Thoracic aorta (tissue), 2 donors: ENCODE measurements at places on chromosomes 11 and 22.

DNA sequence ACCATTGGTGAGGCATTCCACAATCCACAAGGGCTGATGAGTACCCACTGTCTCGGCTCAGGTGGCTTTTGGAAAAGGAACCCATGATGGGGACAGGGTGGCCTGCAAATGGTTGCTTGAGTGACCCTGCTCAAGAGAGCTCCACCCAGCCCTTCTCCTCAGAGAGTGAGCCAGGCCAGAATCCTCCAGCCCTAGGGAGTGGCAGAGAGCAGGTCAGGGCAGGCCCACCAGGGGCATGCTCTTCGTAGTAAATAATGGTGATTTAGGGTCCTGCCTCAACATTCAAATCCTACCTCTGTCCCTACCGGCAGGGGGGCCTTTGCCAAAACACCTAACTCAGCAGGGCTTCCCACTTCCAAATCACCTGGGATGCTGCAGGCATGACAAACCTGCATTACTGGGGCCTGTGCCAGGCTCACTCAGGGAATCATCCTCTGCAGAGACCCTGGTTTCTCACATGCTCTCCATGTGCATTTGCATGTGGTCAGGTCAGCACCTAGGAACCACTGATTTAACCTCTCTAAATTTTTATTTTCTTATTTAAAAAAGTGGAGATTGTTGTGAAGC lies 17.3 kb upstream of the TP53I11 start:
- DNase-seq, result no peak

DNA sequence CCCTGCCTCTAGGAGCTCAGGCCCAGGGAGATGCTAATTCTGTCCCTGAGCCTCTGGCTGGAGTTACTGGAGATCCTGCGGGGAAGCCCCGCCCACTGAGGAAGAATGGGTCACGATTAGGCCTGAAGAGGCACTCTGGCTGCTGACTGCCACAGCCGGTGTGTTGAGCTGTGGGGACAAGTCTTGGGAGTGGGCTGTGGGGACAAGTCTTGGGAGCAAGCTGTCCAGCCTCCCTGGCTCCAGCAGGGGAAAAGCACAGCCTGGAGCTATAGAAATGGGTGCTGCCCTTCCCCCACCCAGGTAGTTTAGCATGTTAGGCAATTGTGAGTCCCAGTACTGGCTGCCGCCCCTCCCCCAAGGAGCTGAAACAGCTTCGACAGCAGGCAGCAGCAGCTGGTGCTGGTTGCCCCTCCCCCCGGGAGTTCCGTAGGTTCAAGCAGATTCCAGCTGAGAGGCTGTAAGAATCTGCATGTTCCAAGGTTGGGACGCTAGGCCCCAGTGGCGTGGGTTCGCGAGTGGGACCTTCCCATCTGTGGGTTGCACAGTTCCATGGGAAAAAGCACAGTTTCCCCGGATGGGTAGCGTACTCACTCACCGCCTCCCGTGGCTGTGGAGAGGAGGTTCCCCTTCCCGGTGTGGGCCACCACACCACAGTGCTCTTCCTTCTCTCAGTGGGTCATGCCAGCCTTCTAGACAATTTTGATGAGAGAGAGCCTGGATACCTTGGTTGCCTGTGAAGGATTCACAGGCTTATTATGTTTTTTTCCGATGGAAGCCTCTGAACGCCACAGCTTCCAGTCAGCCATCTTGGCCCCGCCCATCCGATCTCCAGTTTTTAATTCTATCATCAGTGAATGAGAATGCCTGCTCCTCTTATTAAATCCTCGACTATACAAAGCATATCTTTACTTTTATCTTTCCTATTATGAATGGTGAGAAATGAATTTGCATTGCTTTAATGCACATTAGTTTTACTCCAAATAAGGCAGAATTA lies 61.5 kb downstream of the MSANTD4 start:
- DNase-seq, result no peak

DNA sequence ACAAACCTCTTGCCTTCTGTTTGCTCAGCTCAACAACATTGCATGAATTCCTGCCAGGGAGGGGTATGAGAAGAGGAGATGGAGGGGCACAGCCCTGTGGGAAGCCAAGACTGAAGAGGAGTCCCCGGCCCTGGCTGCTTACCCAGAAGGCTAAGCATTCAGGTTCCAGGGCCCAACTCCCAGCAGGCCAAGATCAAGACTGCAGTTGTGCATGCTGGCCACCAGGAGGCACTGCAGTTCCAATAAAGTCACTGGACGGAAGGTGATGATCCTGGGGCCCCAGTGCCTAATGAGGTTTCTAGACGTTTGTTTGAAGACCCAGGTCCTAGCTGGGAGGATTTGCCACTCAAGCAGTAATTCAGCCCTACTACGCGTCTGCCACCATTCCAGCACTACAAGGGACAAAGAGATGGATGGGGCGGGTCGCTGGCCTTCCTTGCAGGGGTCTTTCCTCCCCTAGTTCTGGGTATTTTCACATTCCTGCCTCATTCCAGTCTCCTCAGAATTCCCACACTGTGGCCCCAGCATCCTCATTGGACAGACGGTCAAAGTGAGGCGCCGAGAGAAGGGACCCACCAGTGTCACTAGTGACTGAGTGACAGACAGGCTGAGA lies 23.6 kb downstream of the ALX4 start:
- DNase-seq, result no peak

- no peak for DNase-seq
Measured at GRCh38 chr11:72727521-72727920, 24.7 kb downstream of the ARAP1 start.

DNA sequence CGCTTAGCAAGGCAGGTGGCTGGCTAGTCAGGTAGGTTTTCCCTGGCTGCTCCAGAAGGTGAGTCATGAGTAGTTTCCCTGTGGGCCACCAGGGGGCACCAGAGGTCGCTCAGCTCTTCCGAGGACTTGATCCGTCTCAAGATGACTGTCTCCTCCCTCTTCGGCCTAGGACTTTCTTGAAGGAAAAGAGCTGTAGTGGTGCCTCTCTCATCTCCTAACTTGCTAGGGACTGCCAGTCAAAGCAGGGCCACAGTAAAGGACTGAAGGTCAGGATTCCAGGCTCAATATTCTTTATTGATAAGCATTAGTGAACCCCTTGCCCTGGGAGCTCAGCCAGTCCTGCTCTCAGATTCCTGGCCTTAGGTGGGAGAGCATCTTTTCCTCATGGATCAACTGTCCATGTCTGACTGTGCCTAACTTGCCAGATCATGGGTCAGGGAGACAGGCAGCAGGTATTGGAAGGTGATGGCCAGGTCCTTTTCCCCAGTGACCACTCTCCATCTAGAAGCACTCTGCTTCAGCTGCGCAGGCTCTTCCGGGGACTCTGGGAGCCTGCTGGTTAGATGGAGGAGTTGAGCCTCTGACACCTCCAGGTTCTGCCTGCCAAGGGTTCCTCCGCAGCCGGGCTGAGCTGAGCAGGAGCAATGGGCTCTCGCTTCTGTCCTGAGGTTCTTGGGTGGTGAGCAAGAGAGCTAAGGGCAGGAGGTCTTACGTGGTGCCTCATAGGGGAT lies 1.9 kb downstream of the POLD4 start:
- DNase-seq, result no peak

DNA sequence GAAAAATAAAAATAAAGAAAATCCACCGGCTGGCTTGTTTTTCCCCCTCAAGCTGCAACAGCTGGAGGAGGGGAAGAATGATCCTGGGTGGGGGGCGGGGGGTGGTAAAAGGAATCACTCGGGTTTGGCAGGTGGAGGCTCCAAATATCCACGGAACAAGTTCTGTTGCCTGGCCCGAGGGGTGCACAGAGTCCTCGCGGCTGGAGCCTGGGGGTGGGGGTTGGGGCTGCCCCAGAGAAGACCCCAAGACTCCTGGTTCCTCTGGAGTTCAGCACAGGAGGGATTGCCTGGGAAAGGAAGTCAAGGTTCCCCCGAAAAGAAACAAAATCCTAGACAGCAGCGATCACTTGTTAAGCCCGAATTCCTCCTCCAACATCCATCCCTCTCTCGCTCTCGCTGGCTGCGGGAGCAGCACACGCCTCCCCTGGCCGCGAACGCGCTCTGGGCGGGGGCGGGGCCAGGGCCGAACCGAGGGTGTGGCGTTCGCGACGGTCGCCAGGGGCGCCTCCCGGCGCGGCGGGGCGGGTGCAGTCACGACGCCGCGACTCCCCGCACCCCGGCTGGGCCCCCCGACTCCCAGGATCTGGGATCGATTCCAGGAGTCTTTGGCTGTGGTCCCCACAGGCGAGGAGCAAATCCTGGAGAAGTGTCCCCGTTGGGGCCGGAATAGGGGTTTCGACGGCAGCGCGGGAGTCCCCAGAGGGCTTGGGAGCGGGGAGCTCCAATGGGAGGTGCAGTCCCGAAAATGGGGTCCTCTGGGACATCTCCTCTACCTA lies at the start of gene KCNA4:
TSS of gene KCNA4 (minus strand) at position 443 of the 776 bp plus-strand sequence. CDS start 4,352 bp downstream, outside the sequence.
- DNase-seq, result no peak

DNA sequence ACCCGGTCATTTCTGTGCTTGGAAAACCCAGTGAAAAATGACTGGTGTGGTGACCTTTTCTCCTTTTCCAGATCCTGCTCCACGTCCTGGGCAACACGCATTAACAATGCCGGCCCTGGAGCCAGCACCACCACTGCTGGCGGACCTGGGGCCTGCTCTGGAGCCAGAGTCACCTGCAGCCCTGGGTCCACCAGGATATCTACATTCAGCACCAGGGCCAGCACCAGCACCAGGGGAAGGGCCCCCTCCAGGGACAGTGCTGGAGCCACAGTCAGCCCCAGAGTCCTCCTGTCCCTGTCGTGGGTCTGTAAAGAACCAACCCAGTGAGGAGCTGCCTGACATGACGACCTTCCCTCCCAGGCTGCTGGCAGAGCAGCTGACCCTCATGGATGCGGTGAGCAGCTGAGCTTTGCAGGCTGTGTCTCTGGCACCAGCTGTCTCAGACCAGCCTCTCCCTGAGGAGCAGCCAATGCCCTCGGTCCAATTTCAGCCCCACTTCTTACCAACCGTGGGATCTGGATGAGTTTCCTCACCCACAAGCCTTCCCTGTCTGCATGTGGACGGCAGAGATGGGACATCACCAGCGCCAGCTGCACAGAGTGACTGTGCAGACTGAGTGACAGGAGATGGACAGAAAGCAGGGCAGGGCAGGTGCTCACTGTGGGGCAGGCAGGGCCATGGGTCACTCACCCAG lies 1.9 kb downstream of the RGL4 start:
- no peak for DNase-seq
